ENCODE measurements at places on chromosomes 16 and 17.

- no peak for DNase-seq
Observed at GRCh38 chr17:32443827-32444300, 446 bp upstream of the PSMD11 start.

- no peak for DNase-seq
Observed at GRCh38 chr16:3640632-3641501, 13.6 kb upstream of the DNASE1 start.

DNA sequence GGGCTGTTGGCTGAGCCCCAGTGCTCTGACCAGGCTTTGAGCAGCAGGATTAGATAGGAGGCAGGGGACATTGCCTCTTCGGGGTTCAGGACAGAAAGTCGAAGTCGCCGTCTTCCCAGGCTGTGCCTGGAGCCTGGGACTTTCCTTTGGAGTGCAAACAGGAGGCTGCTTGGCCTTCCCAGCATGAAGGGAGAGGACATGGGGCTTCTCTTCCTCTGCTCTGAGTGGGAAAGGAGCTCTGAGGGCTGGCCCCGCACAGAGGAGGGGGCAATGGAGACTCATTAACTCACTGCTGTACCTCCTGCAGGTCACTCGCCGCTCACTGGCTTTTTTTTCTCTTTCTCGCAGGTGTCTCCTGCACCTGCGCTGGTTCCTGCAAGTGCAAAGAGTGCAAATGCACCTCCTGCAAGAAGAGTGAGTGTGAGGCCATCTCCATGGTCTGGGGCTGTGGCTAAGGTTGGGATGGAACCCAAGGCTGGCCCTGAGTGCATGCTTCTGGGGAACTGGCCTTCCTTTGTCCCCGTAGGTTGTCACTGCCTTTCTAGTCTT is 642 bp downstream of the MT1F start:
- DNase-seq, result no peak

DNA sequence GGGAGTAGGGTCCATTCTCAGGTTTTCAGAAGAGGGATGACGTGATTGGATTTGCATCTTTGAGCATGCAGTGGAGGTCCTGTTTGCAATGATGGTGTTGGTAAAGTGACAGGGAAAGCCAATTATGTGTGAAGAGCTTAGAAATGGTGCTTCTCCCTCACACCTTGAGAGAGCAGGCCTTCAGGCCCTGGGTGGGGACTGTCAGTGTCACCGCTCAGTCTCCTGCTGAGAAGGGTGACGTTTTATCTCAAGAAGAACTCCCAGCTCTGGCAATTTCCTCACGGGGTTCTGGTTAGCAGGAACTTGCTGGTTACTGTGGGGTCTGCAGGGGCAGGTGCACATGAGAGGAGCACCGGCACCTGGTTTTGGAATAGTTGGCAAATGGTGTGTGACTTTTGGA is 11.2 kb downstream of the PLCG2 start:
- DNase-seq, result no peak

DNA sequence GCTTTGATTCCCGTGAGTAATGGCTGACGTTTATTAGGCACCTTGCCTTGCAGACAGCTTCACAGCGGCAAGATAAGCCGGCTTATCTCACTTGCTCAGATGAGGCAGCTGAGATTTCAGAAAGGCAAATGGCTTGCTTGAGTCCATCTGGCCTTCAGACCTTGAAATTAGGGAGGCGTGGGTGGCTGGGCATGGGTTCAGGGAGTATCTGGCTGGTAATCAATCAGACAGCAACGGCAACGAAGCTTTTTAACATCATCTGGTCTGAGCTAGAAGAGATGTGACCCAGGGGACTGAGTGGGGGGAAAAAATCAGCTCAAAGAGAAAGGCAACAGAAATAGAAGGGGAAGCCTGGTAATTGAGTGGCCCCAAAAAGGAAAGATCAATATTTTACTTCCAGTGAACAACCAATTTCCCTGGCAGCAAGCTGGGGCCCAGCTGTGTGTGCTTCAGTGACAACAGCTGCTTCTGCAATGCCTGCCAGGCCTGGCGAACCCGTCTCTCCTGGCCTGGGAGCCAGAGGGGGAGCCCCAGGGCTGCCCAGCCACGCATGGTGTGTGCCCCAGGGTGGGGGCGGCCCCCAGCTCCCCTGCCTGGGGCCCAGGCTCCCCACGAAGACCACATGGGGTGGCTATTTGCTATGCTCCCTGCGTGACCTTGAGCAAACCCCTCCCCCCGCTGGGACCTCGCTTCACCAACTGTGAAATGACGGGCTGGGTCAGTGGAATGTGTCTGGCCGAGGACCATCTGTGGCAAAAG is 34.0 kb downstream of the RAB11FIP4 start:
- DNase-seq, result no peak

- no peak for DNase-seq
Observed at GRCh38 chr17:27346228-27346899, 52.5 kb downstream of the WSB1 start.

GRCh38 chr17:81428121-81428515 is 32.9 kb downstream of the BAHCC1 start:
- peak; percentile 65 for DNase-seq

DNA sequence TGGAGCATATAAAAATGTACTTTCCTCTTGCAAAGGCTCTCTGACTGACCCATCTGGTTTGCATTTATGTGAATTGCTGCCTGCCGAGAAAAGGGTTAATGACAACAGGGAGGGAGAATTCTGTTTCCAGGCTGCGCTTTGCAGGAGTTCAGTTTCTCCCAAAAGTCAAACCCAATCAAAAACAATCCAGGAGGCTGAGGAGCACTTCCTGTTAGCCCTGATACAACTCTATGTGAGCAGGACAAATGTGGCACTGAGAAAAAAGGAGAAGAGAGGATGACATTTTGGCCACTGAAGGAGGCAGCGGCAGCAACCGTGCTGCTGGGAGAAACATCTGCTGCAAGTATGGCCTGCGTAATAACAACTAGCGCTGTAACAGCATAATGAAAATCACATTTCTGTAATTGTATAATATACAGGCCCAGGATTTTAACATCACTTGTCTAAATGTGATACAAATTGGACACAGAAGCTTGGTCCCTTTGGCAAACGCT is 26.8 kb upstream of the ELAC2 start:
- DNase-seq, result peak; percentile 44

DNA sequence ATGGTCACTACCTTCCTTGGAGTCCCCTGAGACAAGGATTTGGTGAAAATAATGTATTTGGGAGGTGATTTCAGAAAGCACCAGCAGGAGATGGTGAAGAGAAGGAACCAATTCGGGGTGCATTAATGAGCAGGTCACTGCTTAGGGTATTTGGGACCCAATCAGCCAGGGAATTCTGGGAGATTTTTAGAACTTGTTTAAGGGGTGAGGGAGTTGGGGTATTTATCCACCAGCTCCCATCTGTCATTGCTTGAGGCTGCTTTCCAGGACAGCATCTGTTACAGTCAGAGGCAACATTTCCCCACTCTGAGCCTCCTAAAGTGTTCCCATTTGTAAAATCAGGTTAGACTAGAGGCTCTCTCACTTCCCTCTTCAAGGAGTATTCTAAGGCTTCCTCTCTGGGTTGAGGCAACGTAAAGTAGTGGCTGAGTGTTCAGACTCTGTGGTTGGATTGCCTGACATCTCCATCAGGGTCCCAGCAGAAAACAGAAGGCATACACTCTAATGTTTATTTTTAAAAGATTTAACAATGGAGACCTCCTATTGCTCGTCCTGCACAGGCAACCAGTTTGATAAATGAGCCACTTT is 60.9 kb downstream of the CLEC19A start:
- DNase-seq, result no peak

DNA sequence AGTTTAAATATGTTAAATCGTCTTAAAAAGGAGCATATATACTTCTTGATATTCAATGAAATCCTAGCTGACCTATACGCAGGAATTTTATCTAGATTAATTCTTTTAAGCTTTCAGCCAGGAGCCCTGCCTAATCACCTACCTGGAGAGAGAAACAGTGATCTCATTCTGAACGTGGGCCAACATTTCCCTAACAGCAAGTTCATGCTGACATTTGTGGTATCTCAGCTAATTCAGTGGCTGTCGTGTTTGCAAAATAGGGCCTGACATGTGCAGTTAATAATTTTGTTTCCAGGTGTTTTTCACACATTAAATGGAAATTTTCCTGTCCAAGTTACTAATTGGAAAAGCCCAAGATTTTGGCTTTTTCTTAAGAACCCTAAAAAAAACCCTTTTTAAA is 17.4 kb downstream of the KRT24 start:
- no peak for DNase-seq

DNA sequence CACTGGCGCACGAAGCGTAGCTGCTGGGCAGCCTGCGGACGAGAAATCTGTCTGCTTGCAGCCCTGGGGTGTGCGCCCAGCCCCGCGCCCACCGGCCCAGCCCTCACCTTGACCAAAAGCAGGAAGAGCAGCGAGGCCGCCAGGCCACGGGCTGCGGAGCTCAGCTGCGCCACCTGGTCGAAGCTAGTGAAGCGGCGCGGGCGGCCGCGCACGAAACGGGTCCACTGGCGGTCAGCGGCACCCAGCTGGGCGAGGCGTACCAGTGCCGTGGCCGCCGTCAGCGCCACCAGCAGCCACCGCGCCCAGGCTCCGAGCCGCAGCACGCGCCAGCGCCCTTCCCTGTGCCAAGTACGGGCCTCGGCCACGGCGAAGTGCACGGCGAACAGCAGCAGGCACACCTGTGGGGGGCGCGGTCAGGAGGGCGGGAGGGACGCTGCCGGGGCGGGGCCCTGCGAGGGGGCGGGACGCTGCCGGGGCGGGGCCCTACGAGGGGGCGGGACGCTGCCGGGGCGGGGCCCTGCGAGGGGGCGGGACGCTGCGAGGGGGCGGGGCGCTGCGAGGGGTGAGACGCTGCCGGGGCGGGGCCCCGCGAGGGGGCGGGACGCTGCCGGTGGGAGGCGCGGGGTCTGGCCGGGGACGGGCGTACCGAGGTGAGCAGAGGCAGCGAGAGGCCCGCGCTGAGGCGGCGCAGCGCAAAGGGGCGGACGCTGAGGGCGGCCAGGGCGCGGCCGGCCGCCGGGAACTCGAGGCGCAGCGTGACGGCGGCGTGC is 43.2 kb downstream of the TSC2 start:
- DNase-seq, result peak; percentile 62

GRCh38 chr16:49452578-49452977 is 79.0 kb downstream of the C16orf78 start:
- no peak for DNase-seq

GRCh38 chr17:59417452-59417851 is 86.0 kb downstream of the YPEL2 start:
- no peak for DNase-seq

- peak; percentile 83 for DNase-seq
Observed at GRCh38 chr17:18258356-18259038, at the start of gene FLII. Gene FLII, minus strand, starts transcription at chr17:18258738. Its CDS starts 48 bp downstream, at chr17:18258690.

GRCh38 chr17:82937411-82938371 is 97.9 kb upstream of the ZNF750 start:
- DNase-seq, result no peak

DNA sequence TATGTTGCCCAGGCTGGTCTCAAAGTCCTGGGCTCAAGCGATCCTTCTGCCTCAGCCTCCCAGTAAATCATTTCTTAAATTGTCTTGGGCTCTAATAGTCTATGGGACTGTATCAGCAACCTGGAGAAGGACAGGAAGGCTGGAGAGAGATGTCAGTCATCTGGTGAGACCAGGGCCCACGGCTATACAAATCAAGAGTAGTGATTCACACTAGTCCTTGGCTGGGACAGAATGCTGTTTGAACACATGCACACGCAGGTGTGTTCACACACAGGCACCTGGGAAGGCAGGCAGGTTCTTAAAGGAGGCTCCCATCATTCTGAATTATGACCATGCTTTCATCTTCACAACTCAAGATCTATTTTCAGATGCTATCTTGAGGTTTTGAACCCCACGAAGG is 14.1 kb downstream of the NQO1 start:
- no peak for DNase-seq

DNA sequence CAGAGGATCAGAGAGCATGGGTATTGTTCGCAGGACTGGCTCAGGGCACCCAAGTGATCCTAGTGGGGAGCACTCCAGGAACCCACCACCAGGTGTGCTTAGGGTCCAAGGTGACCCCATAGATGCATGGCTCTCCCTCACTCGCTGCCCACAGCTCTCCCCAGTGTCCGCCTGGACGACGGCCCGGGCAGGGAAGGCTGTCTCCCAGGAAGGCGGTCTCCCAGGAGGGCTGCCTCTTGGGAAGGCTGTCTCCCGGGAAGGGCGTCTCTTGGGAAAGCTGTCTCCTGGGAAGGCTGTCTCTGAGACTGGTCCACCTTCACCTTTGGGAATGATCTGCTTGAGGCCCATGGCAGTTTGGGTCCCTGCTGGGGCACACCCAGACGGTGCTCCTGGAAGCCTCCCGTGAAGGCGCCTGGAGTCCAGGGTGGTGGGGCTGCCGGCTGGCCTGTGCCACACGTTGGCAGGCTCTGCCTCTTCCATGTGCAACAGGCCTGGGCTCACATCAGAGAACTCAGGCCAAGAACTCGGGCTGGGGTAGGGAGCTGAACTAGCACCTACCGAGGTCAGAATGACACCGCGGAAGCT is 5.0 kb downstream of the ECI1 start:
- no peak for DNase-seq

DNA sequence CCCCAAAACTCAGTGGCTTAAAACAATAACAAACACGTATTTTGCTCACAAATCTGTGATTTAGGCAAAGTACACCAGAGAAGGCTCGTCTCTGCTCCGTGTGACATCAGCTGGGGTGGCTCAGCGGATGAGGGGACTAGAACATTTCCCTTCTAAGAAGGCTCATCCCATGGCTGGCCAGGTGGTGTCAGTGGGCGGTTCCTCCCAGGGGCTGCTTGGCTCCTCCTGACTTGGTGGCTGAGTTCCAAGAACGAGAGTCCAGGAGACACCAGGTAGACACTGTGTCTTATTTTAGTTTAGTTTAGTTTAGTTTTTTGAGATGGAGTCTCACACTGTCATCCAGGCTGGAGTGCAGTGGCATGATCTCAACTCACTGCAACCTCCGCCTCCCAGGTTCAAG is 5.6 kb upstream of the CHMP6 start:
- no peak for DNase-seq

DNA sequence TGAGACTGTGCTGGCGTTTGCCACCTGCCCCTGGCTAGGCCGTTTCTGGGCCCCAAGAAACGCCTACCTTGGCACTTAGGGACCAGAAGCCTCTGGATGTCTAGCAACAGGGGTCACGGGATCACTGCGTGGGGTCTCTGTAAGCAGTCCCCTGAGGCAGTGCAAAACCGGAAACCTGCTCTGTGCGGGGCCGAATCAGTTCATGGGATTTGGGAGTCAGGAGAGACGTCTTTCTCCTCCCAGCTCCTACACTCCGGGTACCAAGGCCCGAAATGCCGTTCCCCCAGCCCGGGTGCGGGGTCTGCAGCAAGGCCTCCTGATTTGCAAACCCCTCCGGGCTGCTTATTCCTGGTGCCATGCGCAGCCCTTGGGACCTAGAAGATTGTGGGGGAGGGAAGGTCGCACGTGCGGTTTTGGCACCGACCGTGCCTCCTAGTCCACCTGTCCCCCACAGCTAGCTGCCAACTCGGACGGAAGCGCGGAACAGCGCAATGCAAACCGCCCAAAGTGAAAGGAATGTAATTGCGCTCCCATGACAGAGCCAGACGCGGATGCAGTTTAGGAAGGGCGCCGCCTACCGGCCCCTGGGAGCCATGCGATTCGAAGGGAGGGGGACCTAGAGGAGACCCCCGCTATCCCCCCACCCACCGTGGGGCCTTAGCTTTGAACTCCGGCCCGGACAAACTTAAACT is 6.5 kb downstream of the IRX5 start:
- peak; percentile 93 for DNase-seq

- no peak for DNase-seq
Observed at GRCh38 chr17:75635610-75636202, 2.5 kb downstream of the SMIM5 start.

- DNase-seq, result peak; percentile 76
Observed at GRCh38 chr16:85461814-85462713, 151.1 kb upstream of the GSE1 start.

GRCh38 chr16:11099672-11100205 is 155.4 kb downstream of the CLEC16A start:
- no peak for DNase-seq

- DNase-seq, result no peak
Observed at GRCh38 chr17:27915709-27916108, 22.5 kb upstream of the LYRM9 start.

All from GM23248 (cell line).